NK-92 treated with Interleukin-12 subunit alpha and Interleukin-12 subunit beta, amount 100 ng/mL, for 24 hours (cell line): ENCODE measurements at places on chromosomes 2 and 18.

- DNase-seq: no peak
Measured at GRCh38 chr2:241975593-241976284, 106.2 kb downstream of the RTP5 start.

- no peak for DNase-seq
Measured at GRCh38 chr18:50792885-50793284, 26.9 kb downstream of the MRO start.

- no peak for DNase-seq
Measured at GRCh38 chr2:137980459-137980858, 16.2 kb downstream of the HNMT start.

GRCh38 chr18:12007063-12007462 lies 25.8 kb downstream of the IMPA2 start:
- no peak for DNase-seq

GRCh38 chr2:153408710-153409385 lies 69.7 kb downstream of the RPRM start:
- DNase-seq: no peak

- no peak for DNase-seq
Measured at GRCh38 chr2:120421830-120422175, 75.9 kb downstream of the INHBB start.

DNA sequence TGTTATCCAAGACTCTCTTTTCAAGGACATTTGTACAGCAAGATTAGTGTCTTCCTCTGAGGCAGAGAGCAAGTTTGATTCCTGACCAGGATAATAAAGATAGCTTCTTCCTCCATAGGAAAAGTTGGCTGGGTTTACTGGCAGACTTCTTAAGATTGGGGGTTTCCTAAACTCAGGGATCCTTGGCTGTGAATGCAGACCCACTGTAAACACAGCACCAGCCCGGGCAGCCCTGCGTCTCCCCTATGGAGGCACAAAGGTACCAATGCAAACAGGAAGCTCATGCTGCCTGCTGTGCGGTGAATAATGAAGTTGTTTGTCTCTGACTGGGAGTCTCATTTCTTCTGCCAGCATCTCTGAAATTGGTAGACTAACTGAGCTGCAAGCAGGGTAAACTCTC lies 96.2 kb upstream of the ARHGAP28 start:
- no peak for DNase-seq

GRCh38 chr2:231939022-231939421 lies 12.8 kb upstream of the NPPC start:
- no peak for DNase-seq

DNA sequence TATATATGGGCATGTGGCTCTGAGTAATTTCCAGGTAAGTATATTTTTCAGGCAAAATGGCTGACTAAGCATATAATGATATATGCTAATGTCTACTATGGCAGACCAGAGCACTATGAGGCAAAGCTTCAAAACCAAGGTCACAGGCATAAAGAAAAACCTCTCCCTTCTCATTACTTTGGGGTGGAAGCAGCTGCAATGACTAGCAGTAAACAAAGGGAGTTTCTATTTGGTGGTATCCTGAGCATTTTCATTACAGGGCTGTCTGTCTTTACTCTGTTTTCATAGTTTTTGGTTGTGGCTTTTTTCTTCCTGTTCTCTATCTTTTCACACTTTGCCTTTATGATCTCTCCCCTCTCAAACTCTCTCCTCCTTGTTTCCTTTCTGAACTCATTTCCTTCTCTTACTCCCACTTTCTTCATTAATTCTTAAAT lies 15.6 kb downstream of the PDE6D start:
- no peak for DNase-seq

DNA sequence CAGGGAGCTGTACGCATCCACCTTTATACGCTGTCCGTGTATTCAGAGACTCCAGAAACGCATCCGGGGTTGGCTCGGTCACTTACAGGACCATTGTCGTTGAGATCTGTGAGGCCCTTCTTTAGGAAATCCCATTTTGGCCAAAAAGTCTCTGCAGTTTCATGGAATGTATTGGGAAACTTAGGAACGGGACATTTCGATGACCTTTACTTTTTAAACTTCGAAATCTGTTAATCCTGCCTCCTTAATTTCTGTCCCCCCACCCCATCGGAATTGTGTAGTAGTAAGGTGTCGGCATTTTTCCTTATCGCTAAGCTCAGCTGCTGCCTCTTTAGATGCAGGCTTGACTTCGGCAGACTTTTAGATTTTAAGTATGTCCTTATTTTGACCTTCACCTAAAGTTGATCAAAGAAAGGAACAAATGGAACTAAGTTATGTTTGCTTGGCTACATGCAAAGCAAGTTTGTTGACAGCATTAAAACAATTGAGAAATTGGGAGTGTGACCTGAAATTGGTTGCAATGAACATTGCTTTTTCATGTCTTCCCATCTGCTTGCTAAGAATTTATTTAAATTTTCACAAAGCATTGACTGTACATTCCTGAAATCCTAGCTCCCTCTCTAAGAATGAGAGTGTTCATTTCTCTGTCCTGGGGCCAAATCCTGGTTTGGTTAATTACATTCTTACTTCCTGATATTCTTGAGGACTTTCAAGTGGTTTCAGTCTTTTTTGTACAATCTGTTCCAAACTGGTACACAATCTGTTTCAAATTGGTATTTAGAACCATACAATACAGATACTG lies 884 bp upstream of the RAPH1 start:
- DNase-seq: no peak

DNA sequence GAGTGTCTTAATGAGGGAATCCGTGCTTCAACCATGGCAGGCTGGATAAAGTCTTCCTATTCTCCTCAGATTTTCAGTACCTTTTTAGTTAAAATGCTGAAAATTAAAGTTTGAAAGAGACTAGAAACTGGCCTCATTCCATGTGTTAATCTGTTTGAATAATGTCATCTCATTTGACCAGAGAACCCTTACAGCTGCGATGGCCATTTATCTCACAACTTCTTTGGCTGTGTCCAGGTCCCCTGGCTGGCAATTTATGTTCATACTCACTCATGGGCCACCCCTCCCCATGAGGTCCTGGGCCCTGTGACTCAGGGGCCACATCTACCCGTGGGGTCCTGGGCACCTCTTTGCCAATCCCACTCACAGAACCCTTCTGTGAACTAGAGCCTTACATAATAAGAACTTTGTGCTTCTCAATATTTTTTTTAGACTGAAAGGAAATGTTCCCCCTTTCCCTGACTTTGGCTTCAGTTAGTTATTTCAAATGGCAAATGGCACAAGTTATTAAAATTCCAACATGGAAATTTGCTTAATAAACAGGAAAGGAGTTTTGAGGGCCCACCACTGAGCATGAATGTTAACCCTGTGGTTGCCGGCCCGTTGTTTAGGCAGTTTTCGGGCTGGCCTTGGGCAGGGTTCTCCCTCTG lies 134.6 kb downstream of the UXS1 start:
- no peak for DNase-seq

- DNase-seq: no peak
Measured at GRCh38 chr18:48837676-48838075, 113.1 kb downstream of the SMAD7 start.

- DNase-seq: no peak
Measured at GRCh38 chr2:10035633-10036032, 7.7 kb upstream of the KLF11 start.

DNA sequence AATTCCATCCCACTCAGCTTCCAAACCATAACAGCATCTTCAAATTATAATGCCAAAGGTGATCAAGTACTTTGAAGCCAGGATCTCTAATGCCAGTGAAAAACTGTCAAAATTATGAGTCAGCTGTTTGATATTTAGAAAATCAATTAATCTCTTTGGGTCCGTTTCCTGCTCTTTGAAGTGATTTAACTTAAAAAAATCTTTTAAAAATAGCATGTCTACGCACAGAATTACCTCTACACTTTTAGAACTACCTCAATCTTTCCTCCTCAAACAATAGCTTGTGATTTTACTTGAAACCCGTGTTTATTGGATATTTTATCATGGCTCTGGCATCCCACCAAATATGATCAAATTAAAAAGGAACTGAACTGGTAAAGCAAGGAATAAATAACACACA lies 31.3 kb upstream of the TANK start:
- DNase-seq: no peak

- DNase-seq: no peak
Measured at GRCh38 chr2:141824790-141825189, 306.0 kb downstream of the LRP1B start.

GRCh38 chr2:135768863-135769262 lies 27.2 kb downstream of the UBXN4 start:
- no peak for DNase-seq

- no peak for DNase-seq
Measured at GRCh38 chr2:209391776-209392401, 32.0 kb upstream of the MAP2 start.

- no peak for DNase-seq
Measured at GRCh38 chr2:85254540-85255300, 73.1 kb downstream of the TGOLN2 start.

- DNase-seq: no peak
Measured at GRCh38 chr18:26909599-26910290, 44.2 kb upstream of the AQP4 start.

- no peak for DNase-seq
Measured at GRCh38 chr2:36399050-36399449, 43.5 kb downstream of the CRIM1 start.

GRCh38 chr2:144208924-144209323 lies 311.0 kb downstream of the ZEB2 start:
- no peak for DNase-seq

GRCh38 chr2:37653805-37654378 lies 17.6 kb downstream of the CDC42EP3 start:
- DNase-seq: no peak

GRCh38 chr2:235669269-235669831 lies 175.5 kb downstream of the AGAP1 start:
- no peak for DNase-seq

DNA sequence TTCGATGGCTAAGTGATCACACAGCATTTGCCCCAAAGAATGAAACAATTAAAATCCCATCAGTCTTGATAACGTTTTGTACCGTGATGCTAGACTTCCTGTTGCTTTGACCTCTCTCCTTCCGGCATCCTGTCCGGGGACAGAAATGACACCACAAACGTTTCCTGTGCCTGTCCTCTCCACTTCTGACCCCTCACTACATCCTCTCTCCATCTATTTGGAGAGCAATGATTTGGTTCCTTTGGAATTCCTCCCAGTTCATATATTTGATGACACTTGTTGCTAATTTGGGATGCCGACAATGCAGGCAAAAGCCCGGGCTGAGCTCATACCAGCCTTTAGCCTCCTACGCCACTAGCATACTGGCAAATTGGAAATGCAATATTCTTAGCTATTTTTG lies 151.2 kb upstream of the CCDC68 start:
- DNase-seq: no peak

- DNase-seq: no peak
Measured at GRCh38 chr2:207771421-207771820, 1.7 kb upstream of the FZD5 start.

- no peak for DNase-seq
Measured at GRCh38 chr2:45205985-45206384, 196.7 kb upstream of the SIX2 start.

DNA sequence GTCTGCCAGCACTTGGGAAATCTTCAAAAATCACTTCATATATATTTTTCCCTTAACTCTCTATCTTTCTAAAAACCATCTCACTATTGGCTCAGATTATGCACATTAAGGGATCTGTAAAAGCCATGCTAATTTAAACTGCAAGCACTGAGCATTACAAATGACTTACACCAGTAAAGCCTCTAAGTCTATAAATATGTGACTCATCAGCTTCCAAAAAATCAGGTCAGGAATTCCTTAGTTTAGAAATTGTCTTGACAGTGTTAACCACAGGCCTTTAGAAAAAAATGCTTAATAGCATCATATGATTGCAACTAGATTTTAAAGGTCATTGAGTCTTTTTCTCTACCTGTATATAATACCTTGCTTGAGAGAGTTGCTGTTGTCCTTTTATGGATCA lies 1113.6 kb upstream of the PIK3C3 start:
- DNase-seq: no peak

GRCh38 chr2:82875858-82876257 lies 1583.2 kb downstream of the SUCLG1 start:
- no peak for DNase-seq

DNA sequence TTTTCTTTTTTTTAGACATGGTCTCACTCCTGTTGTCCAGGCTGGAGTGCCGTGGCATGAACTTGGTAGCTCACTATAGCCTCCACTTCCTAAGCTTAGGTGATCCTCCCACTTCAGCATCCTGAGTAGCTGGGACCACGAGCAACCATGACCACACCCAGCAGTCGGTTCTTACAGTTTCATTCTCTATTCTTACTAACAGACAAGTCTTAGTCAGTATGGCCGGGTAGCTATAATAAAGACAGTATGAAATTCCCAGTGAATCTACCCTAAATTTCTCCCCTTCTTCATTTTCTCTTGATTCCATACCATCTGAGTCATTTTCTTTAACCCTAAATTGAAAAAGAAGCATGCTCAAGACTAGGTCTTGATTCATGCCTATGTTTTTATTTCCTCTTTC lies 775.3 kb upstream of the NRXN1 start:
- no peak for DNase-seq

- no peak for DNase-seq
Measured at GRCh38 chr2:206462240-206462854, 19.0 kb downstream of the ADAM23 start.

DNA sequence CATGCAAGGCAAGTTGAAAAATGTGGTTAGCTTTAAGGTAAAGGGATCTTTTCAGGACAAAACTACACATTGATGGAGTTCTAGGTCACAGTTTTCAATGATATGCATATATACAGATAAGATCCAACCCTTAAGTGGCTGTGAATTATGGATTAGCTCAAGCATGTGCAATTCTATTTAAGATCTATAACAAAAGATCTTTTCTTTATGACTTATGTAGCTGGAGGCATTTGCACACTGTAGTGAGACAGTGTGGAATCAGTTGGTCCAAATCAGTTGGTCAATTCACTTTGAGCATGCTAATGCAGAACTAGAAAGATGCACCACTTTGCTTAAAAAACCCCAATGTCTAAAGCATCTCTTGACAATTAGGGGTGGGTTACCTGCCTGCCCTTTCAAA lies 417.1 kb upstream of the ZEB2 start:
- DNase-seq: no peak

GRCh38 chr2:26720322-26721114 lies 28.0 kb downstream of the KCNK3 start:
- no peak for DNase-seq

DNA sequence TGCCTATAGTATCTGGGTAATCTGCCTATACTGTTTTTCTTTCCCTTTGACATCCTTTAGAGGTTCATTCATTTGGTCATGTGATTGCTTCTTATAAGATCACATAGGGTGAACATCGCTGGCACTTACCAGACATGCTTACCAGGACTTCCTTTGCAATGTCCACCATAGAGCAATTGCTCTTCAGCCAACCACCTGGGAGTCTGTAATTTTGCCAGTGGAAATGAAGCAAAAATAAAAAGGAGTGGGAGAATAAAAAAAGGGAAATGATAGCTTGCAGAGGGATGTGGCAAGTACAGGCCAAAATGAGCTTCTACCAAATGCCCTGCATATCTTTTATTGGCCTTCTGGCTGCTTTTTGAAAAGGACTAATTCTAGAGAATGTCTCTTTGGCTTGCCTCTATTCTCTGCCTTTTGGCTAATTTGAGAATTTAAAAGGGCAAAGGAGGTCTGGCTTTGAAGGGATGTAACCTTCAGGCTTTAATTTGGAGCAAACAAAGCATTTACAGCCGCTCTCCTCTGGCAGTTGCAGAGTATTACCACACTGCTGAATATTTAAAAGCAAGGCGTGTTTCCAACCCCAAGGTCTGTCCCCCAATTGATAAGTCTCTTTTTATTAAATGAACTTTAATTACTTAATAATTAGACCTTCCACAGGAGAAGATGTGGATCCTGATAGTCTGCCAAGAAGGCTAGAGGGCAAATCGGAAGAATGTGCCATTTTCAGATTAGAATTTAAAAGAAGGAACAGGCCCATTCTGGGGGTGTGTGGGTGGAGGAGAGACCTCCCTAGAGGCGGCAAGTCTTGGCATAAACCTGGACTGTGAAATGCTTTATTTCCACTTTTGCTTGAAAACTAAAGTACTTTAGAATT lies 557.9 kb downstream of the DCC start:
- DNase-seq: no peak
